CD4-positive, alpha-beta T cell treated with Interleukin-2 at 100 ng/mL for 4 hours (primary cell): ENCODE measurements at places on chromosomes 4 and X.

DNA sequence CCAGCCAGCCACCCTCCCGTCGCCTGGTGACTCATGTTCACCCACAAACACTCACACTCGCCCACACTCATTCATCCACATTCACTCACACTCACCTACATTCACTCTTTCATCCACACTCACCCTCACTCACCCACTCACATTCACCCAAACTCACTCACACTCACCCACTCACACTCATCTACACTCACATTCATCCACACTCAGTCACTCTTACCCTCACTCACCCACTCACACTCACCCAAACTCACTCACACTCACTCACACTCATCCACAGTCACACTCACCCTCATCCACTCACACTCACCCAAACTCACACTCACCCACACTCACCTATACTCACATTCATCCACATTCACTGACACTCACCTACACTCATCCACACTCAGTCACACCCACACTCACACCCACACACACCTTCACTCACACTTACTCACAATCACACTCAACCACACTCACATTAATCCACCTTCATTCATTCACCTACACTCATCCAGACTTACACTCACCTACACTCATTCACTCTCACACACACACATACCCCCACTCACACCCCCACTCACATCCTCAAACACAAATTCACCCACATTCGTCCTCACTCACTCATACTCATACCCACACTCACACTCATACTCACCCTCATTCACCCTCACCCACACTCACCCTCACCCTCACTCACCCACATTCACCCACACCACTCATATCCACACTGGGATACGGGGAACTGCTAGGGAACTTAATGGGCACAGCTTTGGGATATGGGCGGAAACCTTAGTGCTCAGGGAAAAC lies 2221.6 kb upstream of the AGA start:
- DNase-seq: no peak

DNA sequence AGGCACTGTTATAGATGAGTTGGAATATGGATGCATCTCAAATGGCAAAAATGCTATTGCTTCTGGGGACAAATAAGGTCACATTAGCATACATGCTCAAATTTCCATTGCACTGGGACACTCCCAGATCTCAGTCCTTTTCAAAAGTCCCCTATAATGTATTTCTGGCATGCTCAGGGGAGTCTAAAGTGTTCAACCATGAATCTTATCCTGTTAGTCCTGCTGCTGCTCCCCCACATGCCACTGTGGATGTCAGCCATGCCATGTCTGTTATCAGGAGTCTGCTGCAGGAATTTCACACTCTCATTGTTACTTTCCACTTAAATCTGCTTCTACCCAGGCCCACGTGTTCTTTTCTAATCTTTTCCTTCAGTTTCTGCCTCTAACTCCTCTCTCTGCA lies 1000.6 kb downstream of the CCSER1 start:
- no peak for DNase-seq

- DNase-seq: no peak
Observed at GRCh38 chr4:180866933-180867643, 1376.1 kb upstream of the TENM3 start.

DNA sequence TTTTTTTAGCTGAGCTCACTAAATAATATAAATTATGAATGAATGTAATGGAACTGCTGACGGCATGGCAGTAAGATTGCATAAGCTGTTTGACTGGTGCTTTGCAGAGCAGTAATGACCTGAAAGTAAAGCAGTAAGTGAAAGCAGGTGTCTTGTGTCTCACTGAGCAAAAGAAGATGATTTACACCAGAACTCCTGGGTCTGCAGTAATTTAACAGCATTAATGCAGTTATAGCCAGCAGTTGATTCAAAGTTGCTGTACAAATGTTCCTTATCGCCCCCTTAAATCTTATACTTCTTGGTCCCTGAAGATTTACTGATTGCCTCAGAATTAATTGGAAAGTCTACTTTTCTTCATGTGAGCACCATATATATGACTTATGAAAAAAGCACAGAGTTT lies 187.7 kb downstream of the DCTD start:
- no peak for DNase-seq
